ENCODE measurements at places on chromosomes 1 and 21.
A peak's percentile ranks its signal among the peaks of the same experiment; 100 is the strongest.

- no peak for DNase-seq
Measured at GRCh38 chr1:91685994-91686393, 185.3 kb downstream of the CDC7 start.

DNA sequence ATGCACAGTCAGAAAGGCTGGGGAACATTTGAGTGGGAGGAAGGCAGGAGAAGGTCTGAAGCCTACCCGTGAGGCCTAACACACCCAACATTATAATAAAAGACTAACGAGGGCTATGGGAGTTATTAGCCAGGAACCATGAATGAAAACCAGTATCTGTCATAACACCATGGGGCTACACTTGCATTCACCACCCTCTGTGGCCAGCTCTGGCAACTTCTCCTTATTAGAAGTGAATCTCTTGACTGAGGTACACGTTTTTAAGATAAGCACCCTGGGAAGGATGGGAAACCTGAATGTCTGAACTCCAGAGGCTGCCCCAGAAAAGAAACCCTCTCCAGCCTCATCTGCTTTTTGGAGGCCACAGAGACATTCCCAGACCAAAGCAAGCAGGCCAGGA is 204.3 kb upstream of the RAB4A start:
- DNase-seq, result no peak

- no peak for DNase-seq
Measured at GRCh38 chr1:178500936-178501554, 4.3 kb upstream of the CLEC20A start.

DNA sequence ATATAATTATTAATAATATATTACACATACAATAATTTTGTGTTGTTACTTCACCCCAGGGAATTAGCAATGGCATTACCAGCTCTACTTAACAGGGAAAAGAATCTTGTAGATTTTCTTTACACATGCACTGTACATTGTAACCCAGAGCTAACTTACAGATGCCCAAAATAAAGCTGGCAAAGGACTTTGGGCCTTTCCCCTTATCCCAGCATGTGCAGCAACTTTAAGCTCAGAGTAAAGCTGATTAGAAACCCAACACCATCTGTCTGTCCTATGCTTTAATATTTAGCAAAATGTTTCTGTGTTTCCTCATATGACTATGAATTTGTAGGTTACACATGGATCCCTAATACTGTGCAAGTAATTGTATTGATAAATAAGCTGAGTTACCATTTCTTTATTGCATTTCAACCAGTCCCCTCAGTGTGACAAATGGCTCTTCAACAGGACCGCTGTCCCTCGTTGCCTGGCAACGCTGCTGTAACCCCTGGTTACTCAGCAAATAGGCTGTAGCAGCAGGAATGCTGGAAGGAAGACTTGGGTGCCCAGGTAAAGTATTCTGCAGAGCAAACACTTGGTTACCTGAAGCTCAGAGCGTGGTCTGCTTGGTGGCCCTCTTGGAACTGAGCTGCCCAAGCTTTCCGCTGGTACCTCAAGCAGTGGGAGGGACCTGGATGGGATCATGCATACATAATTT is at the start of gene USH2A:
TSS of gene USH2A (minus strand) at position 628 of the 700 bp plus-strand sequence. CDS start 1,112 bp downstream, outside the sequence.
- DNase-seq, result no peak

GRCh38 chr1:62274496-62275485 is 44.4 kb downstream of the KANK4 start:
- DNase-seq, result no peak

GRCh38 chr1:8061673-8062386 is 35.7 kb upstream of the ERRFI1 start:
- DNase-seq, result peak; percentile 79

GRCh38 chr1:219659684-219660083 is 46.8 kb upstream of the ZC3H11B start:
- DNase-seq, result peak; percentile 88

GRCh38 chr1:115506518-115506917 is 135.3 kb upstream of the VANGL1 start:
- peak; percentile 22 for DNase-seq

DNA sequence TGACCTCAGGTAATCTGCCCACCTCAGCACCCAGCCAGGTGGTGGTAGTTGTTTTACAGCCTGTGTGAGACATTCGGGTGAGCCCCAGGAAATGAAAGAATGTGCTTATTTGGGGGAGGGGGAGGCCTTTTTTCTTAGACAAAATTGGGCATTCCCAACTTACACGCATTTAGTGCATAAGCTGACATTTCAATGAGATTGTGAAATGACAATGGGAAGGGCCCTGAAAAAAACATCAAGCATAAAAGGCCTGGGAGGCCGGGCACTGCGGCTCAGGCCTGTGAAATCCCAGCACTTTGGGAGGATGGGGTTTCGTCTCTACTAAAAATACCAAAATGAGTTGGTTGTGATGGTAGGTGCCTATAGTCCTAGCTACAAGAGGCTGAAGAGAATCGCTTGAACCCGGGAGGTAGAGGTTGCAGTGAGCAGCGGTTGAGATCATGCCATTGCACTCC is 5.0 kb downstream of the GAS5 start:
- peak; percentile 15 for DNase-seq

DNA sequence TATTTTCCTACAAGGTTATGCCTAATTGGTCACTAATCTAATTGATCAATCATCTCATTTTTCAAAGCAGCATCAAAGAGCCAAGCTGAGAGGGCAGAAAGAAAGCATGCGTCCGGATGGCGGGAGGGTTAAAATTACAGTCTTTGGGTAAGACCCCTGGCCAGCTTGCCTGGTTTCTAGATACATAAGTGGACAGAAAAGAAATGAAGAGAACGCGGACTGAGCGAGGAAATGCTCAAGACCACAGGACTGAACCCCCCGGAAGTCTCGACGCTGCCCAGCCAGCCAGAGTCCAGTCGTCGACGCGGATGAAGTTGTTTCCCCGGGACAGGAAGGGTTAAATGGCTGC is 297.2 kb downstream of the OMA1 start:
- no peak for DNase-seq

GRCh38 chr1:41895552-41895951 is 23.2 kb downstream of the HIVEP3 start:
- peak; percentile 75 for DNase-seq

GRCh38 chr1:185463011-185463410 is 146.0 kb upstream of the IVNS1ABP start:
- DNase-seq, result no peak

DNA sequence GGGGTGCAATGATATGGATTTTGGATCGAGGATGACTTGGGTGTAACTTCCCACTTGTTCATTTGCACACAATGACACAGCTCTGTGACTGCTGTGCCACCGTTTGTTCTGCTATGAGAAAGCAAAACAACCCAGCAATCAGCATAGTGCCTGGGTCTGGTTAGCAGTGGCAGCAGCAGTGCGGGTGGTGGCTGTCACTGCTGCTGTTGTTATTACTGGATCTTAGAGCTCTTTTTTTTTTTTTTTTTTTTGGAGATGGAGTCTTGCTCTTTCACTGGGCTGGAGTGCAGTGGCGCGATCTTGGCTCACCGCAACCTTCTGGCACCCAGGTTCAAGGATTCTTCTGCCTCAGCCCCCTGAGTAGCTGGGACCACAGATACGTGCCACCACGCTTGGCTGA is 56.9 kb downstream of the TBCE start:
- no peak for DNase-seq

GRCh38 chr21:27570306-27570868 is 603.5 kb upstream of the ADAMTS5 start:
- DNase-seq, result peak; percentile 92

- DNase-seq, result peak; percentile 19
Measured at GRCh38 chr1:245045087-245045881, 109.5 kb upstream of the KIF26B start.

DNA sequence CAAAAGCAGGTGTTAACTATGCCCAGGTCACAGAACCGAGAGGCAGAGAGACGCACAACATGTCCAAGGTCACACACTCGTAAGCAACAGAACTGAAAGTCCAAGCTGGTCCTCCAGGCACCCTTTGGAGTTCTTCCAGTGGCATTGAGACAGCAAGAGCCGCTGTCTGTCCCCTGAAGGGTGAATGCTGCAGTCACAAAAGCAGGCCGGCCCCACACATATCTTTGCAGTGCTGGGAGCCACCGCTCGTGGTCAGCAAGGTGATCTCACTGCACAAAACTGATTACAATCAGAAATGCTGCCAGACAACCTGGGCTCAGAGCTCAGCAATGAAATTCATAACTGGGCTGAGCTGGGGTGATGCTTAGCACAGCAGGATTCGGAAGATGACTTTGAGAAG is 47.4 kb upstream of the RAB4A start:
- no peak for DNase-seq

DNA sequence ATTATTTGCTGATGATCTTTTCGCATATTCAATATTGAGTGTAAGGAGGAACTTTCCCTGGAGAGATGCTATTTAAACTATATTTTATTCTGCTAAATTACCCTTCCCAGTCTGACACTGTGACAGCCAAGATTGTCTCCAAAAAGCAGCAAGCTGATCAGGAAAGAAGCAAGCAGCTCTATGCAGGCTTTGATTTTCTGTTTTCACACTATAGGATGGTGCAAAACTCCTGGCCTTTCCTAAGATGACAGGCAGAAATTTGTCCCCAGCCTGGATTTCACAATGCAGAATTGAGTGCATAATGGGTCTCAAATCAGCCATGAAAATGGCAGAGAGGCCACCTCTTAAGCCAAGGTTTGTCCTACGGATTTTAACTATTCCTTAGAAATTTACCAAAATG is 1.1 kb downstream of the SGIP1 start:
- DNase-seq, result no peak

DNA sequence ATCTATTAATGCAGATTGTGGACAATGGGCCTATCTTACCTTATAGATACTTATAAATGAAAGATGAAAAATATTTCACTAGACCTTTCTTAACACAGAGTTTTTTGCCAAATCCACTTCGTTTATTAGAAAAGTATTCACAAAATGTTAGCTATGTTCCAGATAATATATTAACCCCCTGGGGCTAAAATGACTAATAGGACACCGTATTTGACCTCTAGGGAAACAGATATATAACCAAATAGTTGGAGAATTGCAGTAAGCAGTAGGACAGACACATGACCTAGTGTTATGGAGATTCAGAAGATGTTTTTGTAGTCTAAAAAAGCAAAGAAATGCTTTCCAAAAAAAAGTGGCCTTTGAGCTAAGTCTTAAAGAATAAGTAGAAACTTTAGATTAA is 106.9 kb downstream of the SEC16B start:
- DNase-seq, result no peak

- DNase-seq, result no peak
Measured at GRCh38 chr1:160781186-160781766, 14.7 kb upstream of the LY9 start.

DNA sequence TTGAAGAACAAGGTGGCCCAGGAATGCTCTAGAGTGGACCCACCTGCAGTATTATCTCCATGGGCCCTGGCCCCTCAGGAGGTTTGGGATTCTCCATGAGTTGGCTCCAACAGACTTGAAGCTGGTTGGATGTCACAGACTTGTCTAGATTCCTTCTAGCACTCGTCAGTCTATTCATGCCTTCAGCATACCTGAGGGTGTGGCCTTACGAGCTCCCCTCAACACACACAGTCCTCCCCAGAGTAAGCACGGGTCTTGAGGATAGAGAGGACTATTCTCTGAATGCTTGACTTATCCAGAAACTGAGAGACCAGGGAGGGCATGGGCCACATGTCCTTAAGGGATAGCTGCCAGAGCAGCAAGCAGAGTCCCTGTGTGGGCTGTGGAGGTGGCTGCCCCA is 45.9 kb upstream of the COL6A1 start:
- no peak for DNase-seq

- peak; percentile 51 for DNase-seq
Measured at GRCh38 chr1:6612641-6613360, 730 bp upstream of the PHF13 start.

- no peak for DNase-seq
Measured at GRCh38 chr1:14015917-14016316, 315.9 kb downstream of the PRDM2 start.

GRCh38 chr1:210076620-210077019 is 138.6 kb downstream of the SYT14 start:
- peak; percentile 6 for DNase-seq

GRCh38 chr1:108847494-108847893 is 9.4 kb downstream of the AKNAD1 start:
- no peak for DNase-seq

DNA sequence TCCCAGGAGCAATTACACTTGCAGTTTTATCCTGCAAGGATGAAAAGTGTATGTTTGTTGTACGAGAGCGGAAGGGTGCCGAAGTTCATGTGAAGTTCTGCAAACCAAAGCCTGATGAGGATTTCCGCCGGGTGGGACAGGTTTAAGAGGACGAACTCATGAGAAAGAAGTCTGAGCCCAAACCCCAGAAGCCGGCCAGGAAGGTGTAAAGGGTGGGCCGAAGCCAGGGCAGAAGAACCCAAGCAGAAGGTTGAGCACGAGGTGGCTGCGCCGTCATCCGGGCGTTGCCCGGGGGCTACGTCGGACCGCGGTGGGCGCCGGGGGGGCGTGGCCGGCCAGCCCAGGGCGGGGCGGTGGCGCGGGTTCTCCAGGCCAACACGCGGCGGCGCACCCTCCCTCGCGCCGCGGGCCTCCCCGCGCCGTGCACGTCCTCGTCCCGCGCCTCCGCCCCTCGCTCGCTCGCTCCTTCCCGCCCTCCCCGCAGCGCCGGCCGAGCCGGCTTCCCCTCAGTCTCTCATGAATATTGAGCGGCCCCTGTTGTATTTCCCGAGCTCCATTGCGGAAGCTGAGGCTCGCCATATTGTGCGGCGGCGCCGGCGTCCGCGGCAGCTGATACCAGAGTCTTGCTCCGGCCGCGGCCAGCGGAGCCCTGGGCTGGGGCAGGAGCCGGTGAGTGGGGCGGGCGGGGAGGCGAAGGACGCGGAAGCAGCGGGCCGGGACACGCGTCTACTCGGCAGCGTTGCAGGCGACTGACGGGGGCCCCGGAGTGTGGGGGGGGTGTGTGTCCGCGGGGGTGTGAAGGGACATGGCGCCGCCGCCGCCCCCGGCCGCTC is at the start of gene RNF2:
TSS of gene RNF2 (plus strand) at position 578 of the 833 bp plus-strand sequence. CDS start 41,996 bp downstream, outside the sequence.
- peak; percentile 92 for DNase-seq

DNA sequence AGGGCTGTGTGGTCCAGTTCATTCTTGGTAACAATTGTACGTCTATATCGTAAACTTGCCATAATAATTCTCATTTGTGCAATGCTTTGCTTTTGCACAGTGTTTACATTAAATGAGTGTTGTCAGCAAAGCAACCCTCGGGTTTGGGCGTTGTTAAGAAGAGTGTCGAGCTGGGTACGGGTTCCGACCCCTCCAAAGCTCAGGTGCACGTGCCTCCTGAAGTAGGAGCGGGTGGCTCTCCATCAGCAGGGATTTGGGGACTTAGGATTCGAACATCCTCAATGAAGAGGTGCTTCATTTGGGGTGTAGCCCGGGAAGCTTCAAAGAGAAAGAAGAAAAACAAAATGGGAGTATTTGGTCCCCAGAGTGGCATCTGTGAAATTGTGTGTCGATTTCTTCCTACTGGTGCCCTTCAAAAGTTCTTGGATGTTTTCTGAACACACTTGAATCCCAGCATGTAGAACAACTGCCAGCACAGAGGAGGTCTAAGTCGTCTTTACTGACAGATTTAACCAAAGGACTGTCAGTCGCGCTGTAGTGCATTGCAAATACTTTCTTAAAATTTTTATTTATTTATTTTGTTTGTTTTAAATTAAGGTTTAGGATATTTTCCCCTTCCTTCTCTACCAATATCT is 1.1 kb downstream of the TRIM58 start:
- no peak for DNase-seq

All from Daoy (cell line).